Hematopoietic multipotent progenitor cell treated with erythropoietin and hydrocortisone succinate and interleukin-3 and kit ligand, for 4 days (in vitro differentiated cells): ENCODE measurements at places on chromosomes 2 and 18.

DNA sequence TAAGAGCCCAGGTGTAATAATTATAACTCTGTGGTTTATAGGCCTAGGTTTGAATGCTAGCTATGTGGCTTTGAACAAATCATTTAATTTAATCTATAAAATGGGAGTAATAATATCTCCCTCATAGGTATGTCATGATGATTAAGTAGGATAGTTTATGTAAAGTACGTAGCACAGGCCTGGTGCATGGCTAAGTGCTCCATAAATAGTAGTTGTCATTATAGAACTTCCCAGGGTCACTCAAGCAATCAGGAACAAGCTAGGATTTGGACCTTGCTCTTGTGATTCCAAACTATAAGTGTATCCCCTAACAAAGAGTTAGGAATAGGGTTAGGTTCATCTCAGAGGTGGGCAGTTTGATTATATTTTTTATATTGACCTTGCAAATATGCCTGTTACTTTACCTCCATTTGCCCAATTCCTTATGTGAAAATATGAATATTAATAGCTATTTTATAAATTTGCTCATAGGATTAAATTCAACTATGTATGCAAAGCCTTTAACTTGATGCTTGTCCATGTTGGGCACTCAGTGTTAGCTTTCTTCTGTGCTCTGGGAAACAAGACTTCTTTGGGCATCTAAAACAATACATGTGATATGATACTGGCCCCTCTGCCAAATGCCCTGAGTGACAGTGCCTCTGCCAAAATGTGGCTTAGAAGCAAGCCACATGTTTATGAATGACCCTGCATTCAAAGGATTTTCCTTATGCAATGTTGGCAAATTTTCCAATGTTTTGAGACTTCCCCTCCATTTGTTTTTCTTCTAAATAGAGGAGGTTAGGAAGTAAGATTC lies 353.6 kb downstream of the KIAA1328 start:
- no peak for DNase-seq

GRCh38 chr2:54635554-54636152 lies 87.8 kb upstream of the EML6 start:
- DNase-seq = no peak

DNA sequence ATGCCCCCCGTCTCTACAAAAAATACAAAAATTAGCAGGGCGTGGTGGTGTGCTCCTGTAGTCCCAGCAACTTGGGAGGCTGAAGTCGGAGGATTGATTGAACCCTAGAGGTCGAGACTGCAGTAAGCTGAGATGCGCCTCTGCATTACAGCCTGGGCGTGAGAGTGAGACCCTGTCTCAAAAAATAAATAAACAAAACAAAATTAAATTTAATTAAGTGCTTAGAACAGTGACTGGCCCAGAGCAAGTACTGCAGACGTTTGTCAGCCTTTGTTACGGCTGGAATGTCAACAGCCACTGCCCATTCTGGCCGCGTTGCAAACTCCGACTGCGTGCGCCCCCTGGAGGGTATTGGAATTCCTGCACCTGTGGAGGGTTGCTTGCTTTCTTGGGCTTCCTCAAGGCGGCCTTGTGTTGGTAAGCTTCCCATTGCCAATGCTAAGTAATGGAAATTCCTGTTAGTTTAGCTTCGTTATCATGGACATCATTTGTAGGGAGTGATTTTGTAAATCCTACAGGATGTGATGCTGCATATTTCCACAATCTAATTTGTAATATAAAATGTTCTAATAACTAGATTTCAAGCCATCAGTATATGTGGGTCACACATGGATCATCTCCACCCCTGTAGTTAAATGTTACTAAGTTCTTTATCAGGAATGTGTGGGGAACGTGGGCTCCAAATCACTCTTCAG lies 15.9 kb upstream of the ATP6V1B1 start:
- DNase-seq = peak; percentile 84

DNA sequence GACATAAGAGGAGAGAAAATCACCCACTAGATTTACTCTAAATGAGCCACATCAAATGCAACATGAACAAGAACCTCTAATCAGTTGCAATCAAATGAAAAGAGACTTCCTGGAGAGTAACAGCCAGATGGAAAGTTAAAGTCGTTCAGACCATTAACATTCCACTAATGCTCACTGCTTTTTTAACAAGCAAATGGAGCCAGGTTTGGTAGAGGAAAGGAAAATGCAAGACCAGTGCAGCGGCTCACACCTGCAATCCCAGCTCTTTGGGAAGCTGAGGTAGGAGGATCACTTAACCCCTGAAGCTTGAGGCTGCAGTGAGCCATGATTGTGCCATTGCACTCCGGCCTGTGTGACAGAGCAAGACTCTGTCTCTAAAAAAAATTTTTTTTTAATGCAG lies 48.5 kb downstream of the CACNB4 start:
- no peak for DNase-seq

DNA sequence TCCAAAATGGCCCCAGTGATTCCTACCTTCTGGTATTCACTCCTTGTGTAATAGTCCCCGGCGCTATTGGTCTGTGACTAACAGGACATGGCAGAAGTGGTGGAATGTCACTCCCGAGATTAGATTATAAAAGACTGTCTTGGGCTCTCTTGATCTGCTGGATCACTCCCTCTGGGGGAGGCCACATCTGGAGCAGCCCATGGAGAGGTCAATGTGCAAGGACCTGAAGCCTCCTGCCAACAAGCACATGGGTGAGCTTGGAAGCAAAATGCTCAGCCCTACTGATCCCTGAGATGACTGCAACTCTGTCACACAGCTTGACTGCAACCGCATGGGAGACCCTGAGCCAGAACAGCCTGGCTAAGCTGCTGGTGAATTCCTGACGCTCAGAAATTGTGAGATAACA lies 94.3 kb upstream of the GLI2 start:
- DNase-seq = no peak

GRCh38 chr18:68391801-68392200 lies 323.1 kb downstream of the TMX3 start:
- no peak for DNase-seq

- peak; percentile 33 for DNase-seq
Observed at GRCh38 chr2:132415915-132416722, 486 bp upstream of the GPR39 start.
